NCI-H1105 treated with DMSO at 0.1 percent for 48 hours (cell line): ENCODE measurements at places on chromosomes 2 and 18.
A peak's percentile ranks its signal among the peaks of the same experiment; 100 is the strongest.

GRCh38 chr2:102120261-102120660 is 22.3 kb upstream of the IL1R1 start:
- no peak for DNase-seq

GRCh38 chr18:67509741-67510391 is 6.7 kb downstream of the DSEL start:
- DNase-seq: no peak

DNA sequence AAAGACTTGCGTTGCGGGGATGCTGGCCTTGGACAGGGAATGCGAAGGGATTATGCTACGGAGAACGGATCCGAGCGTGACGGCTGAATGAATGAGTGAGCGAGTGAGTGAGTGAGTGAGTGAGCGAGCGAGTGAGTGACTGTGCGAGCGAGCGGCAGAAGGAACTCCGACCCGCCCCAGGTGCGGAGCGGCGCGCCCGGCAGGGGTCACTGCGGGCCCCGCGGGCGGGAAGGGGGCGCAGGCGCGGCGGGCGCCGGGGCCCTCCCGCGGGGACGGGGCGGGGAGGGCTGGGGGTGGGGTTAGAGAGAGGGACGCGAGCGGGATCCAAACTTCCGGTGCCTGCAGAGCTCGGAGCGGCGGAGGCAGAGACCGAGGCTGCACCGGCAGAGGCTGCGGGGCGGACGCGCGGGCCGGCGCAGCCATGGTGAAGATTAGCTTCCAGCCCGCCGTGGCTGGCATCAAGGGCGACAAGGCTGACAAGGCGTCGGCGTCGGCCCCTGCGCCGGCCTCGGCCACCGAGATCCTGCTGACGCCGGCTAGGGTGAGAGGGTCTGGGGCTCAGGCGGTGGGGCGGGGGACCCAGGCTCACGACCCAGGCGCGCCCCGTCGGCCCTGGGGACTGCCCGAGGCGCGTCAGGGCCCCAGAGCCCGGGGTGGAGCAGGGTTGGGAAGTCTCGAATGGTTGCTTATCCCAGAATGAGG is at the start of gene ITM2C:
Gene ITM2C, plus strand, starts transcription at position 338 of the 702 bp plus-strand sequence. Its CDS starts 84 bp downstream, at position 422.
- peak; percentile 65 for DNase-seq

GRCh38 chr2:241036964-241037421 is 38.6 kb downstream of the SNED1 start:
- DNase-seq: no peak

GRCh38 chr18:56233595-56233994 is 404.8 kb downstream of the TXNL1 start:
- DNase-seq: no peak

- no peak for DNase-seq
Measured at GRCh38 chr2:26675651-26676255, 16.8 kb upstream of the KCNK3 start.

- no peak for DNase-seq
Measured at GRCh38 chr2:110103061-110103961, 12.3 kb downstream of the MALL start.

DNA sequence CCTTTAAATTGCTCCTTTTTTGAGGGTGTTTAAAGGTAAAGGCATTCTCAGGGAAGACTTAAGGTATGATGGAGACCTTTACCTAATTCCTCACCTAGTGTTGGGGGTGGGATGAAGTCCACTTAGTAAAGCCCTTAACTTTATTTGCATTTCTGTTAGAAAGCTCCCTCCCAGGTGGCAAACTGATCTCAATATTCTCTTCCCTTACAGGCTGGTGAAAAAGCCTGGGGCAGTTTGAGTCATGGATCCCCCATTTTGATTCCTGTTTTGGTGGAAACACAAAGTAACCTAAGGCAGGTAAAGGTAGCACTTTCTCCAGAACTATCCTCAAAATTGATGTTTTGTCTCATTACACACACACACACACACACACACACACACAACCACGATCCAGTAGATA is 33.8 kb upstream of the HNRNPA3 start:
- DNase-seq: no peak

DNA sequence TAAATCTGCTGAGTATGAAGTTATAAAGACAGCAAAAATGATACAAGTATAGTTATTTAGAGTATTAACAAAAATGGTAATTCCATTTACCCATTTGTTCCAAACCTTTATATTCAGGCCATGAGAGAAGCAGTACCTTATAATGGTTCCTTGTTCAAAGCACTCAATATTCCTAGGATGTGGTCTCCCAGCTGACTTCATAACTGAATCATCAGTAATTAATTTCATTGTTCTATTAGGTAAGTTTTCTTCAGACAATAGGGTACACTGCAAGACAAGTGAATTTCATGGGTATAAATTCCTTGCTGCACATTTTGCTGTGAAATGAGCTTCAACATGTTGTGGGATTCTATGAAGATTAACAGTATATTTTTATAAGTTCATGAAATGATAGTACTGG is 550.8 kb upstream of the ZEB2 start:
- DNase-seq: no peak

- DNase-seq: no peak
Measured at GRCh38 chr2:107988108-107988507, 1.8 kb downstream of the SLC5A7 start.
